CD4-positive, alpha-beta T cell treated with Interleukin-15 for 4 hours (primary cell): ENCODE measurements at places on chromosomes 6 and 20.

GRCh38 chr6:163449076-163449475 lies 34.6 kb downstream of the QKI start:
- DNase-seq: no peak

DNA sequence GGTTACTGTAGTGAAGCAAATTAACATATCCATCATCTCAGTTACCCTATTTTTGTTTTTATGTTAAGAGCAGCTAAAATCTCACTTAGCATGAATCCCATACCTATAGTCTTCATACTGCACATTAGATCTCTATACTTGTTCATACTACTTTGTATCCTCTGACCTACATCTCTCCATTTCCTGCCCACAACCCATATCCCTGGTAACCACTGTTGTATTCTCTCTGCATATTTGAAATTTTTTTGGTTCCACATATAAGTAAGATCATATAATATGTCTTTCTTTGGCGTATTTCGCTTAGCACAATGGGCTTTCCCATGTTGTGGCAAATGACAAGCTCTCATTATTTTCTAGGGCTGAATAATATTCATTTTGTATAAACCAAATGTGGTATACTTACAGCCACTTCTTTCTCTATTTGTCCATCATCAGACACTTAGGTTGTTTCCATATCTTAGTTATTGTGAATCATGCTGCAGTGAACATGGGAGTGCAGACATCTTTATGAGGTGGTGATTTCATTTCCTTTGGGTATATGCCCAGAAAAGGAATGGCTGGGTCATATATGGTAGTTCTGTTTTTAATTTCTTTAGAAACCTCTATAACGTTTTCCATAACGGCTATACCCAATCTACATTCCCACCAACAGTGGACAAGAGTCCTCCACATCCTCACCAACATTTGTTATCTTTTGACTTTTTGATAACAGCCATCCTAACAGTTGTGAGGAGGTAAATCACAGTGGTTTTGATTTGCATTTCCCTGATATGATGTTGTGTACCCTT lies 39.8 kb downstream of the BACH2 start:
- DNase-seq: no peak

DNA sequence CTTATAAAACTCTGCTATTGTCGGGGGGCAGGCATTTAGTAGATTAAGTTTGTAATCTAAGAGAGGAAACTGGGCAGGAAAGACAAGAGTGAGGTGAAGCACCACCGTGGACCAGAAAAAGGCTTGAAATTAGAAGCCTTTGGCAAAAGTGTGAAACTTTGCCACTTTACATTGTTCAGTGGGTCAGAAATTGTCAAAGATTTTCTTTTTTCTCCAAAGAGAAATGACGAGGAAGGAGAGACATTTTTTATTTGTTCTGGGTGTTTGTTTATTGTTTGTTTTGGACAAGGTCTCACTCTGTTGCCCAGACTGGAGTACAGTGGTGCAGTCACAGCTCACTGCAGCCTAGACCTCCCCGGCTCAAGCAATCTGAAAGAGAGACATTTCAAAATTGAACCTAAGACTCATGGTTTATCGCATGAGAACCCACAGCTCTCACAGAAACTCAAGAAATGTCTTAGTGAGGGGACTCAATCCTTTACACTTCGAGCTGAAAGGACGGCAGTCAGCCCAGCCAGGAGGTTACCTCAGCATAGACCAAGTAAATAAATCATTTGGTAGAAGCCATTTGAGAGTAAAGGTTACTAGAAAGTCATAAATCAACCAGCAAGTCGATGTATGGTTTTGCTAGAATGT lies 262.8 kb upstream of the TAB2 start:
- no peak for DNase-seq

- no peak for DNase-seq
Observed at GRCh38 chr6:3697609-3698008, 53.9 kb downstream of the PXDC1 start.

GRCh38 chr6:68709882-68710281 lies 74.8 kb downstream of the ADGRB3 start:
- DNase-seq: no peak

- DNase-seq: no peak
Observed at GRCh38 chr6:2684103-2684749, 66.5 kb downstream of the MYLK4 start.

- DNase-seq: peak; percentile 68
Observed at GRCh38 chr6:33905071-33905609, 101.3 kb upstream of the MLN start.

- DNase-seq: no peak
Observed at GRCh38 chr6:120108061-120108795, 758.7 kb upstream of the MAN1A1 start.

- DNase-seq: no peak
Observed at GRCh38 chr20:47998736-47999135, 213.5 kb upstream of the SULF2 start.

DNA sequence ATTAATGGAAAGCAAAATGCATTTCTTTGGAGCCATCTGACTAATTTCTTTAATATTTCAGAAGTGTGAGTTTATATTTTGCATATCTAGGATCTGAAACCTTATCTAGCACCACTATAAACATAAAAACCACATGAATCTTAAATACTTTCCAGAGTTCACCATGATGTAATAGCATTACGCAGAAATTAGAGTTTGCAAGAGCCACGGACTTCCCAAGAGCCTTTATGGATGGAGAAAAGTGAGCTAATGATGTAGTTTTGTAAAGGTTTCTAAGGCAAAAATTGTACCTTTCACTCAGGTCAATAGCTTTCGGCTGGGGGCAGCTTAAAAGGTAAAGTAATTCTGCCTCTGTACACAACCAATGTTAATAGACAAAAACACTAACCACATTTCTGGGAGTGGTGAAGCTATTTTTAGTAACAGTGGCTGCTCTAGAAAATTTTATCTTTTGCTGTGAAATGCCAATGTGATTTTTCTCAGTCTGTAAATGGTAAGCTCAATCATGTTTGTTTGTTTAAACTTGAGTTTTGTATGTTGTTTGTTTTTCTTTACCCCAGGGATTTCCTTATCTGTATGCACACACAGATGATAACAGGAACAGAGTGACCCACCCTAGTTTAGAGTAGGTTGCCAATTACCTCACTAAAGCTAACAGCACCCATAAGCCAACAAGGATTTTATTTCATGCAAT lies 80.5 kb downstream of the FILIP1 start:
- no peak for DNase-seq

- DNase-seq: no peak
Observed at GRCh38 chr6:32568561-32568960, 21.1 kb downstream of the HLA-DRB1 start.
